ENCODE measurements at places on chromosomes 3 and 15.
A peak's percentile ranks its signal among the peaks of the same experiment; 100 is the strongest.

- DNase-seq, result no peak
Observed at GRCh38 chr3:181330821-181331563, 341.5 kb upstream of the DNAJC19 start.

DNA sequence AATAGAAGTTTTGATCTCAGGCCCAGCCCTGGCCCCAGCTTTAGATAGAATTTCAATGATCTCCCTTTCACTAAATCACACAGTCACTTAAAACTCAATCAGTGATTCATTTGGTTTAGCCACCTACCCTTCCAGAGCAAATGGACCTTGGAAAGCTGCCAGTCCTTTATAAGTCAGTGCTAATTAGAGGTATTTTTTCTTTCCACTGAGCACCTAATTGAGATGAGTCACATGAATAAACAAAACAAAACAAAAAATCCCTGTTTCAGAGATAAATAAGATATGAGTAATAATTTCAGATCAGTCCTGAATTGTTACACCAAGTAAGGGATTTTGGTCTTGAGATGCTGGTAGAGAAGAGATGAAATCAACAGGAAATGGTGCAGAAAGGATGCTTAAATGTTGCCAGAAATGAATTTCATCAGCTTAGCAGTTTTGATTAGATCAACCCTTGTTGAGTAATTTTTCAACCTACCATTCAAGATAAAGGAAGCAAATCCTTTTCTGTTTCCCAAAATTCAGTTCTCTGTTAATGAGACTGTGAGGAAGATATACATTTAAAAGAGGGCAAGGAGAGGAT, 352.0 kb upstream of the COL8A1 start:
- no peak for DNase-seq

DNA sequence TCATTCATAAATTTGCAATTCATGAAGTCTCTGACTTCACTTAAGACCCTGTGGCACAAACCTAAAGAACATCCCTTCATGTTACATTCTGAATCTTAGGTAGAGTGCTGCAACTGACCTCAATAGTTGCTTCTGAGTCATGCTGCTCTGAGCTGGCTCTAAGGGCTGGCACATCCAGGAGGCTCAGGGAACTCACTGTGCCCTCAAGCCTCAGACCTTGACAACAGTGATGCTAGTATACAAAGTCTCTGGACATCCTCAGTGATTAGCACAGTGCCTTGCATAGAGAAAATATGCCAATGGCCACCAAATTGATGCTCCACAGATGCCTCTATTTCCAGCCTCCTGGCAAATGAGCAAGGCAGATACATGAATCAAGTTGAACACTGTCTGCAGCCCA, 740.9 kb upstream of the LMCD1 start:
- DNase-seq, result no peak

- peak; percentile 47 for DNase-seq
Observed at GRCh38 chr3:53709860-53710674, 136.2 kb downstream of the CHDH start.

GRCh38 chr15:31398677-31399301, 72.2 kb downstream of the KLF13 start:
- DNase-seq, result no peak

DNA sequence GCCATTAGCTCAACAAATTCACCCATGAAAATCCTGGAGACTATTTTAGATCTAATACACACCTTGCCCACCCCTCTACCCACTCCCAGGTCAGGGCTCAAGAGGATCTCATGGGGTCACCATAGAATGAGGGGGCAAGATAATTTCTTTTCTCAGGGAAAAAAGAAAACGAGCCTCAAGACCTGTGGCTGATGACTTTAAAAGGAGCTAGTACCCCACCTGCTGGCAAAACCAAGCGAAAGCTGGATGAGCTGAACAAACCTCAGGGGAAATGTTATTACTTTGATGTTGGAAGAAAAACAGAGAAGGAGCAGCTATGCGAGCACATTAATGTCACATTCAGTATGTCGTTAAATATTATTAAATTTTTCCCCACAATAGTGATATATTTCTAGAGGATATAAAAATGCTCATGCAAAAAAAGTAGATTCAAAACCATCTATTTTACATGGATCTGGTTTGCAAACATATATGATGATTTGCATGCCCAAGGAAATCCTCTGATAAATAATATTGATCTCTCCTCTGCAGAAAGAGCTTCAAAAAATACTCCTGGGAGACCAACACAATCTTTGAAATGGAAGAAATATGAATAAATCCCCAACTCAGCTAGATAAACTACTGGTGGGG, 37.7 kb downstream of the PLD1 start:
- DNase-seq, result peak; percentile 30

GRCh38 chr15:69780981-69781380, 316.7 kb downstream of the TLE3 start:
- DNase-seq, result no peak

- DNase-seq, result no peak
Observed at GRCh38 chr15:46961795-46962194, 755.5 kb upstream of the SEMA6D start.

GRCh38 chr3:105719791-105720190, 149.0 kb downstream of the CBLB start:
- no peak for DNase-seq
